Pancreas (tissue), 10 donors: ENCODE measurements at places on chromosomes 6 and 20. TPM values are rescaled to one million over a fixed set of nuclear protein-coding genes. Genes with fewer than 3 reads are reported as not detected.
A peak's percentile ranks its signal among the peaks of the same experiment; 100 is the strongest.

TAP2 gene
- polyA plus RNA-seq: 8.8 TPM

- peak; percentile 80 for DNase-seq
These were observed at the start of gene SLC17A9 for GRCh38 chr20:62952373-62952967. Gene SLC17A9, plus strand, starts transcription at chr20:62952709. Its CDS starts 122 bp downstream, at chr20:62952831.

DNA sequence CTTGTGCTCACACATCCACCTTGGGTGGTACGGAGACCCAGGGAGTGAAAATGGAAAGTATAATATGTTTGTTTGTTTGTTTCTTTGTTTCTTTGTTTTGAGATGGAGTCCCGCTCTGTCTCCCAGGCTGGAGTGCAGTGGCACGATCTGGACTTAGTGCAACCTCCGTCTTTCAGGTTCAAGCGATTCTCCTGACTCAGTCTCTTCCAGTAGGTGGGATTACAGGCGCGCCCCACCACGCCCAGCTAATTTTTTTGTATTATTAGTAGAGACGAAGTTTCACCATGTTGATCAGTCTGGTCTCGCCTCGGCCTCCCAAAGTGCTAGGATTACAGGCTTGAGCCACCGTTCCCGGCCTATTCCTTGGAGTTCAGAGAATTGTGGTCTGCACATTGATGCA is 115.4 kb downstream of the TRIM27 start:
- no peak for DNase-seq

GRCh38 chr6:7893342-7893741 is 17.2 kb downstream of the TXNDC5 start:
- no peak for DNase-seq

- no peak for DNase-seq
These were observed 34.7 kb downstream of the MAN1A1 start for GRCh38 chr6:119314885-119315272.

DNA sequence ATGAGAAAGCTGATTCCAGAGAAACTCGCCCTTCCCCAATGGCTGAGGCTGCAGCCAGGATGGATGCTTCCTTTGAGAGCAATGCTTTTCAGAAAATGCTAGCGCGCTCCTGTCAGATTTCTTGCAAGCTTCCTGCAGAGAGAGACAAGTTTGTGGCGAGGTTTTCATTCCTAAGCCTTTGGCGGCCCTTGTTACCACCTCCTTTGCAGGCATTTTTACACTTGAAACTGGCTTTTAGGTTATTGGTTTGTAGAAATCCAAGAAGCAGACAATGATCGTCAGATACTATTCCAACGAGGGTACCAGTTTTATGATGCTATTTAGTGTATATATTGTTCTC is 1.1 kb downstream of the FNDC1 start:
- no peak for DNase-seq

NOX3 gene
- not detected for polyA plus RNA-seq

CRISP2 gene
- 0.96 TPM for polyA plus RNA-seq

DNA sequence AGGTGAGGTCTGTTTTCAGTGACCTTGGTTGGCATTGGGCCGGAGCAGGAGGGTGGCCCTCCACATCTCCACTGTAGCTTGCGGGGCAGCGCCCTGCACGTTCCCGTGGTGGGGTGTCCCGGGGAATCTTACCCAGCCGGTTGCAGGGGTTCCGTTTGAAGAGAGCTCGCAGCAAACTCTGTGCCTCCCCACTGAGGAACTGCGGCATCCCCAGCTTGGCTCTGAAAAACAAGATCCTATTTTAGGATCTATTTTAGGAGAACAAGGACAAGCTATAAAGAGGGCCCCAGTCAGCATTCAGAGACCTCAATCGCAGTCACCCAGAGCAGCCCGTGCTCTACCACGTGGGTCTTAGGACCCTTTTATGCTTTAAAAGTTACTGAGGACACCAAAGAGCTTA is 97.8 kb downstream of the RAMACL start:
- no peak for DNase-seq

DNA sequence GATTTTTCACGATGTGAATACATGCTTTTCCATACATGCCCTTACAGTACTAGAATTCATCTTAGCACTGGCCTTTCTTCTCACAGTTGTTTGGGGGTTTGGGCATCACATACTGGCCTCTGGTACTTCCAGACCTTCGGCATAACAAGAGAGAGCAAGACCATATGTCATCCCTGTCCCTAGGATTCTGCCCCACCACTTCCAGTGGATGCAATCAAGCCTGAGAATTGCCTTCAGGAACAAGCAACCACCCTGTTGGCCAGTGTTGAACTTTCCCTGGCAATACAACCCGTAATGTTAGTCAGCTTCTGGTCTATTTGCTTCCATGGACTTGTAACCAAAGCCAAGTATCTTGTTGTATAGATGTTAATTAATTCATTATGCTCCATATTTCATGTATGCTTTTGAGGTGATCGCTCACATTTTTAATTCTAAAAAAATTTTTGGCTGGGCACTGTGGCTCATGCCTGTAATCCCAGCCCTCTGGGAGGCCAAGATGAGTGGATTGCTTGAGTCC is 15.4 kb upstream of the SLPI start:
- DNase-seq: no peak

FRK gene
- 0.72 TPM for polyA plus RNA-seq

RAD21L1 gene
- polyA plus RNA-seq: not detected
